Stimulated activated naive B cell treated with anti-CD40 and anti-IgM and Interleukin-4, amounts not matched to agents 10 μg/mL and 1 μg/mL and 100 μg/mL, for 72 hours (primary cell): ENCODE measurements at places on chromosomes 12 and 14.
A peak's percentile ranks its signal among the peaks of the same experiment; 100 is the strongest.

DNA sequence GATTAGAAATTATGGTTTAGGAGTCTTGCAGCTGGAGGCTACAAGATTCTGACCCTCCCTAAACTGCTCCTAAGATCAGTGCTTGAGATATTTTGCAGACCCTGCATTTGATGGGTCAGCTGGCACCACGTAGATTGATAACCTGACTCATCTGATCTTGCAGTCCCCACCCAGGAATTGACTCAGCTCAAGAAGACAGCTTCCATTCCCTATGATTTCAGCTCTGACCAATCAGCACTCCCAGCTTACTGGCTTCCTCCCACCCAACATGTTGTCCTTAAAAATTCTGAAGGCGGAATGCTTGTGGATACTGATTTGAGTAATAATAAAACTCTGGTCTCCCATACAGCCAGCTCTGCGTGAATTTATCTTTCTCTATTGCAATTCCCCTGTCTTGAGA, 23.2 kb upstream of the MTHFD1 start:
- DNase-seq, result no peak

DNA sequence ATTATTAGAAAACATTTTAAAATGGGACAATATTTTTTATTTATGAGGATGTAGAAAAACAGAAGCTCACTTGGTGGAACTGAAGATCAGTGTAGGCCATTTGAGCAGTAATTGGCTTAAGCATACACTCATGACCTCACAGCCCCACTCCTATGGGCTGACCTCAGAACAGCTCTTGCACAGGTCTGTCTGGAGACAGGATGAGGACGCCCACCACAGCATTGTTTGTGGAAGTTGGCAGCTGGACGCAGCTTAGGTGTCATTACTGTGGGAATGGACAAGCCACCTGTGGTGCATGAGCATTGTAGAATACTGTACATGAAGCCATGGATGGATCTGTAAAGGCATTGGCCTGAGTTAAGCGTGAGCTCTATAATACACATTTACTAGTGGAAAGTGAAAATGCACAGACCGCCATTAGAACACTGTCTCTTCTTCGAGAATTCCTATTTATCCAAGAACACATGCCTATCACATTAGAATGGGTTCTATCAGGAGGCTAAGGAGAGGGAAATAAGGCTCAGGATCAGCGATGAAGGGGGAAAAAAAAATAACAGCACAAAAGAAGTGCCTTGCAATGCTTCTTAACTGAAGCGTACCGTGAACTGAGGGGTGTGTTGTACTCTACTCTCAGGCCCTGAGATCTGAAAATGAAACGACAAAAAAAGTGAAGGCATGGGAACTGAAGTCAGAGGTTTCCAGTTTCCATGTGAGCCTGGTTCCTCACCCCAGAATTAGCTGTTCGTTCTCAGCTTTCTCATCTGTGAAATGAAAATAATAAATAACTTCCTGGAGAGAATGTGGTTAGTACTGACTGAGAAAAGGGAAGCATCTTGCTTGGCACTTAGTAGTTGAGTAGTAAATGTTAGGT, 33.6 kb downstream of the KCNA1 start:
- DNase-seq, result no peak

GRCh38 chr12:92128612-92129011, 17.0 kb downstream of the BTG1 start:
- DNase-seq, result no peak

DNA sequence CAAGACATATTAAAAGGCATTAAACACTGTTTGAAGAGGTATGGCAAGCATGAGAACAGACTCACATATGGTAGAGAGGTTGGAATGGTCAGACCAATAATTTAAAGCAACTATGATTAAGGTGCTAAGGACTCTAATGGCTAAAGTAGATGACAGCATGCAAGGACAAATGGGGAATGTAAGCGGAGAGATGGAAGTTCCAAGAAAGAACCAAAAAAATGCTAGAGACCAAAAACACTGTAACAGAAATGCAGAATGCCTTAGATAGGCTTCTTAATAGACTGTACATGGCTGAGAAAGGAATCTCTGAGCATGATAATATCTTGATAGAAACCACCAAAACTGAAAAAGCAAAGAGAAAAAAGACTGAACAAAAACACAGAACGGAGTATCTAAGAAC, 77.4 kb downstream of the RIN3 start:
- no peak for DNase-seq

DNA sequence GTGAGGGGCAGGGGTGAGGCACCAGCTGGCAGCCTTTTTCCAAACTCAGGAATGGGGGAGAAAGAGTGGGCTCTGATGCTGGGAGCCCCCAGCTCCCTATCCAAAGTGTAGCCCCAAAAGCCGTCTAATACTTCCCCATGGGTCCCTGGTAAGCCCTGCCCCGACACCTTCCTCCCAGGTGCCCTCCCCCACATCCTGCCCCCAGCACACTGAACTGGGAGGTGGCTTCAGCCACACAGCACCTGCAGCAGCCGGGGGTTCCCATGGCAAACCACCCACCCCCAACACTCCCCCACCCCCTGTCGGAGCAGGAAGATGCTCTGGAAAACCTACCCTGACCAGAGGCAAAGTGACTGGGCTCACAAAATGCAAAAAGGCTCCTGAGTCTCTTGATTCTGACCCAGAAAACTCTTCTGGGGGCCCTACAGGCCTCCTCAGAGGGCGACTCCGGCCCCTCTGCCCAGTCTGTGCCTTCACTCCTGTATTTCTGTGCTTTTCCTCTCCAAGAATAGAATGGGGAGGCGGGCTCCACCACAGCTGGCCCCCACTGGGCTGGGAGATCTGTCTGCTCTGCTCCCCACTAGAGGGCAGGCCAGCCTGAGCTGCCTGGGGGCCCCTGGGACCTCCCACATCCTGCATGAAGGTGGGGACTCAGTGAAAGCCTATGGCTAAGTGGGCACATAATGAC, 81.6 kb downstream of the ITPK1 start:
- peak; percentile 26 for DNase-seq

DNA sequence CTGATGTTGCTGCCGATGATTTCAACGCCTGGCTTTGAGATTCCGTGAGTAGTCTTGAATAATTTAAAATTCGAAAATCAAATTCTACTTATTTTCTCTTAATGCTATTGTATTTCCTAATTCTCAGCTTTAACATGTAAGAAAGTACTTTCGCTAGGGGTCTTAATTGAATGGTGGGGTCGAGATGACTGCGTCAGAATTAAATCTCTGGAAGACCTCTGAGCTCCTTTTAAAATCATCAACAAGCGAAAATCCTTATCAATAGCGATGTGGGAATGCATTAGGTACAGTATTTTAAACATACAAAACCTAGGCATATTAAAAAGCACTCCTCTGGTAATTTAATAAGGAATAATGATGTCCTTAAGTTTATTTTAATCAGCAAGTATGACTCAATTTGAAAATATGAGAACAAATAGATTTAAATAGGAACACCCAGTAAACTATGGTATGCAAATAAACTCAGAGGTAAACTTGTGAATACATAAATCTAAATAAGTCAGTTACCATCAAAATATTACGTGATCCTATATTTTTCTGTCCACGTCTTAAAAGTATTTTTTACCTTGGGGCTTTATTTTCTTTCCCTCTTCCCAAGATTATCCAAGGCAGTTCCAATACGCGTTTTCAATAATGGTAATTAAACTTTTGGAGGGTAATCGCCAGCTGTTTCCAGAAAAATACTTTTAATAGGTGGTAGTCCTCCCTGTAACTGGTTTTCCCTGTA, 1.4 kb downstream of the FOXA1 start:
- no peak for DNase-seq

- no peak for DNase-seq
Measured at GRCh38 chr12:130337488-130338303, at the start of gene PIWIL1. Gene PIWIL1, plus strand, starts transcription at chr12:130337887. Its CDS starts 4,705 bp downstream, at chr12:130342592.

GRCh38 chr12:121297435-121297991, 1.0 kb upstream of the CAMKK2 start:
- no peak for DNase-seq

- DNase-seq, result no peak
Measured at GRCh38 chr12:120856980-120857379, 47.2 kb downstream of the SPPL3 start.

- no peak for DNase-seq
Measured at GRCh38 chr12:104673696-104674482, 217.1 kb downstream of the CHST11 start.

DNA sequence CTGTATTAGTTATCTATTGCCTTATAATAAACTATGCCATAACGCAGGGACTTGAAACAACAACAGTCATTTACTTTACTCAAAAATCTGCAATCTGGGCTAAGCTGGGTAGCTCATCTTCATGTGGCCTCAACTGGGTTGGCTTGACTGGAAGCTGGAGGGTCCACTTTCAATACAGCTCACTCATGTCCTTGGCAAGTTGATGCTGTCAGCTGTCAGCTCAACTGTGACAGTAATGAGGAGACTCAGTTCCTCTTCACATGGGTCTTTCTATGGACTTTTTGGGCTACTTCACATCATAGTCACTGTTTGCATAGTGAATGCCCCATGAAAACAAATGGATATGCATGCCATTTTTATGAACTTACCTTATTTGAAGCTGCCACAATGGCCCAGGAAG, 33.6 kb upstream of the STRAP start:
- no peak for DNase-seq

- DNase-seq, result no peak
Measured at GRCh38 chr12:68290126-68290525, 36.7 kb upstream of the IL22 start.

DNA sequence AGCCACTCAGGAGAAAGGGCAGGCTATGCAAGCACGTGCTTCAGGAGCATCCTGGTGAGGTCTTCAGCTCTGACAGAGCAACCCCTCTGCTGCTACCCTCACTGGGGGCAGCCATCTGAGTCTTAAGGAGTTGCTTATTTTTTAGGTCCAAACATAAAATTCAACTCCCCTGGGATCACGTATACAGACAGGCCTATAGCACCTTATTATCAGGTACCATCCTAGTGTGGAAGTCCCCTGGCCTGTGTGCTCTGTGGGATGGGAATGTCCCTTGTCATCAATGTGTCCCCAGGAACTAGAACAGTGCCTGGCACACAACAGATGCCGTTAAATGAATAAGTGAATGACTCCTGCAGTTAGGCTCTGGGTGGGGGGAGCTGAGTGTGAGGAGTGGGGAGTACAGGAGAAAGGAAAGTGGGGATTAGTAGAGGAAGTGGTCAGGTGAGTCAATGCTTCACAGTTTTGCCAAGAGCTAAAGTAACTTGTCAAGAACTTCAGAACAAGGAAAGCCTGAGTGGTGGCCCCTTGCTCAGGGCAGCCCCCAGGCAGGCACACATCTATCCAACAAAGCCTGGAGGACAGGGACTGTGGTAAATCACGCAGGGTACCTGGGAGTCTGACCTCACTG, 33.5 kb downstream of the DAD1 start:
- DNase-seq, result peak; percentile 70

DNA sequence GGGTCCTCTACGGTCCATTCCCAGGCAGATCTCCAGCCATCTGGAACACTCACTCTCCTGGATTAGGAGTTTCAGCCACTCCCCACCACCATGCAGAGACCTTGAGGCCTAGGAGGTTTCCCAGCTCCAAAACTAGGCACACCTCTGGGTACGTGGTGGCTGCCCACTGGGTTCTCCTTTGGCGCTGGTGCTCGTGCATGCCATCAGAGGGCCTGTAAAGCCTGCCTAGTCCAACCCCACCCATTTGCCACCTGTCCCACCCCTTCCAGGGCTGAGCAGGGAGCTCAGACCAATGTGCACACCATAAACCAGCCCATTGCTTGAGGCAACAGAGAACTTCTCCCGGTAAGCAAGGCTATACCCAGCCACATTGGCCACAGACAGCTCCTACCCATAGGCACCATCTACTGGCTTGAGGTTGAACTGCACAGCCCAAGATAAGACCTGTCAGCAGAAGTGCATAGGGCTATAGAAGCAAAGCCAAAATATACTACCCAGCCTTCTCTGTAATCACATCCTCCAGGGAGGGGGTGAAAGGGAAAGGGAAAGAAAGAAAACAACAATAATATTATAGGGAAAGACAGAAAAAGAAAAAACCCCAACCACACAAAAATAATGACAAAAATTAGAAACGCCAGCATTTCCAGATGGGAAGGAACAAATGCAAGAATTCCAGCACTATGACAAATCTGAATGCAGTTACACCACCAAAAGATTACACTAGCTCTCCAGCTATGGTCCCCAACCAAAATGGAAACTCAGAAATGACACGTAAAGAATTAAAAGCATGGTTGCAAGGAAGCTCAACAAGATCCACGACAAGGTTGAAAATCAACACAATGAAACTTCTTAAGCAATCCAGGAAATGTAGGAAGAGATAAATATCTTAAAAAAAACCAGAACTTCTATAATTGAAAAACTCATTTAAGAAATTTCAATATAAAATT, 111.9 kb upstream of the CCDC175 start:
- DNase-seq, result peak; percentile 36

GRCh38 chr12:3594966-3595365, 104.0 kb downstream of the PRMT8 start:
- DNase-seq, result no peak

DNA sequence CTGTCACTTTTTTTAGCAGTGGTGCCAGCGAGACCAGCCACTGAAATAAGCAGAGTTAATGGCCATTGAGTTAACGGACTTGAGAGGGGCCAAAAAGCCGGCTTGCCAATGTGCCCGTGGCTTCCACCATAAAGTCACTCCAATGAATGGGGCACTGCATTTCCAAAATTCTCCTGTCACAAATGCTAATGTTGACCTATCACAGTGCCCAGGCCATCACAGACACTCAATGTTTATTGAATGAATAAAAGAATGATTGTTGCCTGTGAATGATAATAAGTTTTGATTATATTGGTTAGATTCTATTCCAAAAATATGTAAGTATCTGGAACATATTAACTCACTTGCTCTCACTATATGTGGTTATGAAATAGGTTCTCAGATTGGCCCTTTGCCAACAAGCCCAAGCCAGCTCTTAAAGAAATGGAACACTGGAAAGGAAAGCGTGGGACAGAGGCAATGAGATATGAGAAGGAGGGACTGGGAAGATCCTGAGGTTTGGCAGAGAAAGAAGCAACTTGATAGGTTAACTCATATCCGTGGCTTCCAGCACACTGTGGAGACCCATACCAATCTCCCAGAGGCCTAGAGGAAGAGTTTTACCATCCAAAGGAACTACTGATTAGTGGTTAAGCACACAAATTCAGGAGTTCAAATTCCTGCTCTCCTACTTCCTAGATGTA, 108.7 kb downstream of the BTG1 start:
- no peak for DNase-seq

GRCh38 chr14:94562022-94562421, 780 bp downstream of the SERPINA4 start:
- DNase-seq, result no peak

- DNase-seq, result no peak
Measured at GRCh38 chr12:3950714-3951320, 77.6 kb upstream of the PARP11 start.
